Fibroblast of upper back skin (primary cell): ENCODE measurements at places on chromosomes 11 and 22.
A peak's percentile ranks its signal among the peaks of the same experiment; 100 is the strongest.

DNA sequence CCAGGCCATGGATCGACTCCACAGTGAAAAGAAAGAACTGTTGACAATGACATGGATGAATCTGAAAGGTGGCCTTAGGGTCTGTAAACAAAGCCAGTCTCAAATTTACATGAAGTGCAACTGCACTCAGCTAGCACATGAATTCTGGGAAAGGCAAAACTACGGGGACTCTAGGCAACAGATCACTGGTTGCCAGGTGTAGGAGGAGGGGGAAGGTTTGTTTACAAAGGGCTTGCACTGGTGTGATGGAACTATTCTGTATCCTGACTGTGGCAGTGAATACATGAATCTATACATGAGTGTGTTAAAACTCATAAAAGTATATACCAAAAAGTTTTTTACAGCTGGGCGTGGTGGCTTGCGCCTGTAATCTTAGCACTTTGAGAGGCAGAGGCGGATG, 27.3 kb downstream of the ALX4 start:
- no peak for DNase-seq

GRCh38 chr11:72807021-72807693, 7.1 kb upstream of the ATG16L2 start:
- peak; percentile 24 for DNase-seq

GRCh38 chr11:116693593-116694348, 79.0 kb downstream of the BUD13 start:
- DNase-seq, result no peak

- no peak for DNase-seq
These were observed 19.9 kb downstream of the HPS4 start for GRCh38 chr22:26463688-26464087.

GRCh38 chr22:42673898-42674401, 24.8 kb upstream of the CYB5R3 start:
- peak; percentile 11 for DNase-seq

GRCh38 chr11:124736736-124737135, 3.0 kb upstream of the NRGN start:
- no peak for DNase-seq

- no peak for DNase-seq
These were observed 7.6 kb upstream of the RBFOX2 start for GRCh38 chr22:36036167-36036624.

DNA sequence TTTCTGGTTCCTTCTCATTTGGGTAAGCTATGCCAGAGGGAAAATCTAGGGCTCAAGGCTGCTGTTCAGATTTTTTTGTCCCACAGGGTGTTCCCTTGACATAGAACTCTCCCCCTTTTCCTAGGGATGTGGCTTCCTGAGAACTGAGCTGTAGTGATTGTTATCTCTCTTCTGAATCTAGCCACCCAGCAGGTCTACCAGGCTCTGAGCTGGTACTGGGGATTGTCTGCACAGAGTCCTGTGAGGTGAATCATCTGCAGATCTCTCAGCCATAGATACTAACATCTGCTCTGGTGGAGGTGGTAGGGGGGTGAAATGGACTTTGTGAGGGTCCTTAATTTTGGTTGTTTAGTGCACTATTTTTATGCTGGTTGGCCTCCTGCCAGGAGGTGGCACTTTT, 167.3 kb upstream of the PGR start:
- no peak for DNase-seq
